ENCODE measurements at places on chromosomes 2 and 18.

DNA sequence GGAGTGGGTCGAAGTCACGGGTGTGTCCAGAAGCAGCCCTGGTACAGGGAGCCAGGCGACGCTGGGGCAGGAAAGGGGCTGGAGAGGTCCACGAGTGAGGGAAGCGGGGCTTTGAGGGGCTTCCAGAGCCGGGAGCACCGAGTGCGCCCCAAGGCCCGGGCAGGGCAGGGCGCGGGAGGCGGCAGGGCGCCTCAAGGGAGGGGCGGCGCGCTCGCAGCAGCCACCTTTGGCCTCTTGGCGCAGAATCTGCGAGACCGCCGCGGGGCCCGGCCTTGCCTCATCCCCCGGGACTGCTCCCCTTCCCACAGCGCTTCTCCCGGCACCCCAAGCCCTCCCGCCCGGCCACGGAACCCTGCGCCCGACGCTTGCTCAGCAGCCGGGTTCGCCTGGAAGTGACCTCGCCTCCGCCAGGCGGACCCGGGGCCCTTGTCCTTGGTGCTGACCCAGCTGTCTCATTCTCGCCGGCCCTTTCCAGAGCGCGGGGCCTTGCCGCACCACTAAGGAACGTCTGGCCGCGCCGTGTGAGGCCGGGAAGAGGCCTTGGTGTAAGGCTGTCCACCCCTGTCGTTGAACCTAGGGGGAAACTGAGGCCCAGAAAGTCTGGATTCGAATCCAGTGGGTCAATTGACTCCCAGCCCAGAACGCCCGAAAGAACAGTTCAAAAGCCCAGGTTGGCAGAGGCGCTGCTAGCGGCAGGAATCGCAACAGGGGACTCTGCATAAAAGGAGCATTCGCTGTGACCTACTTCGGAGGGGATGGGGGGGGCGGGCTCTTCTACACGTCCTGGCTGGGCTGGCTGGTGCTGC is 584 bp upstream of the DNER start:
- no peak for DNase-seq

DNA sequence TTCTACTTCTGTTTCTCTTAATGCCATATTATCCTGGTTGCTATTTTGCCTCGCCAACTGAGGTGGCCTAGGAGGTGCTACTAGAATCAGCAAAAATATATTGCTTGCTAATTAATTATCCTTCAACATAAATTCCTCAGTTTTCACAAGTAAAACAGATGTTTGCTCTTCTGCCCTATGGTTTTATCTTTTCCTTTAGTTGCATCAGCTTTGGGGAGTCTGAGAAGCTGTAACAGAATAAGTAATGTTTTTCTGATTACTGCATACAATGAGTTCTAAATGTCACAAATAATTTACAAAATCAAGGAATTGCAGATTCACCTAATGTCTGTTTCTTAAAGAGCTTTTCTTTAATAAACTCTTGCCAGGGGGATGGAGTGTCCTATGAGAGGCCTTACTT is 36.7 kb downstream of the GULP1 start:
- no peak for DNase-seq

DNA sequence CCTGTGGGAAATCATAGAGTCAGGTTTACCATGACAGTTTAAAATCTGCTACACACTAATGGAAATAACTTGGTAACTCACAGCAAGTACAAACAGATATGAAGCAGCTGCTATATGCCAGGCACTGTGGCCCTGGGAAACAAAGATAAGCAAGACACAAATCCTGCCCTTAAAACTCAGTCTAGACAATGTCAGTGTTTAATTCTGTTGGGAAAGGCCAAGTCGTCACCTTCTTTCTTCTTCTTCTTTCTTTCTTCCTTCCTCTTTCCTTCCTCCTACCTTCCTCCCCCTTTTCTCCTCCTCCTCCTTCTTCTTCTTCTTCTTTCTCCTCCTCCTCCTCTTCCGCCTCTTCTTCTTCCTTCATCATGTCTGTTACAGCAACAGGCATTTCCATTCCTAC is 26.8 kb downstream of the PLEK start:
- no peak for DNase-seq

DNA sequence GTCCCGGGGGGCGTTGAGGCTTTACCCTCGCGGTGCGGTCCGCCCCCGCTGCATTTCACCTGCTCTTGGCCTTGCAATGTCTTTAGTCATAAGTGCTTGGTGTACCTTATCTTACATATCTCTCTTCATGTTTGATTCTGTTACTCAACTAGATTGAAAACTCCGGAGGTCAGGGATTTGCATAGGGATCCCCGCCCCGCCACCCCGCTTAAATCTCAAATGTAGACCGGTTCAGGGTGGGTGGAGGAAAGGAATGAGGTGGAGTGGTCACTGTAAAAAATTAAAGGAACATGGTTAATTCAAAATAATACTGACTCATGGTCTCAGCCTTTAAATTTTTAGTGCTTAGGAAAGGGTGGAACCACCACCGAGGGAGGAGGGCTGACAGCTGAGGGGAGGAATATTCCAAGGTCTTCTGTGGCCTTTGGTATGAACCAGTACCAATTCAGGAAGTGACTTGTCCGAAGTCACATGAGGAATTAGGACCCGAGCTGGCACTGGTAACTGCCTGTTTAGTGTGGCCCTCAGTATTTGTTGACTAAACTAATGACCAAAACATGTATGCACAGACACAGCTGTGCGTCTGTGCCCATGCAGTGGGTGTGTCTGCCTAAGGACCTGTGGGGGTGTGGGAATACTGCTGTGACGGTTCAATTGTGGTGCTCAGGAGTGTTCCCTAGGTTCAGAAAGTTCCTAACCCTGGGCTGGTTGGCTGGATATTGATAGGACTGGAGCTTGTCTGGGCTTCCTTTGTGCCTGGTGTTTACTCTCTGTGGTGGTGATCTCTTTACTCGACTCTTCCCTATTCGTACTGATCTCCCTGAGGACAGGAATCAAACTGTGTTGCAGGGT is 1.0 kb downstream of the PLEKHB2 start:
- no peak for DNase-seq

DNA sequence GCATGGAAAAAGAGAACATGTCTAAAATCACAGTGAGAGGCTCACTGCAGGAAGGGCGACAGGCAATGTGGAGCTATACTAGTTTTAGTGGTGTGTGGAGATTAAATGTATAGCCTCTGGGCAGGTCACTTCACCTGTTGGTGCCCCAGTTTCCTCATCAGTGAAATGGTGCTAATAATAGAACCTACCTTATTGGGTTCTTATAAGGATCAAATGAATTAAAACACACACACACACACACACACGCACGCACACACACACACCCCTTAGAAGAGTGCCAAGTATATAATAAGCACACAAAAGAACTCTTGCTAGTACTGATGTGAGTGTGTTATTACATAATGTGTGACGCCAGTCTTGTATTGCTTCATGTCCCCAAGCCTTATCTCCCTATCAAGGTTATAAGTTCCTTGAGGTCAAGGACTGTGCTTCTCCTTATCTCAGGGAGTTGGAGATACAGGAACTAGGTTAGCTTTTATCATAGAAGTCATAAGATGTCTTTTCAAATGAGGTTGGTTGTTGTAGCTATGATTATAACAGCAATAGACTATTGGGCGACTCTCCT is 98.0 kb upstream of the CXCR4 start:
- no peak for DNase-seq

DNA sequence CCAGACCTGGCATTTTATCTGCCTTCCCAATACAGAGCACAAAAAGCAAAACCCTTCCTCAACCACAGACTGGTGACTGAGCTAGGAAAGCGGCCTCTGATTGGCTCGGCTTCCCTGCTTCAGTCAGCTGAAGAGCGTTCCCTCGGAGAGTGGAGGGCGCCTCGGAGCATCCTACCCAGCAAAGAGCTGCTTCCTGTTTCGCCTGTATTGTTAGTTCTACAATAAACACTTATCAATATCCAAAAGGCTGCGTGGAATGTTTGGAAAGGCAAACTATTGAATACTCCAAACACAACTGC is 125.0 kb downstream of the CACNB4 start:
- DNase-seq: no peak

GRCh38 chr2:171711351-171711750 is 24.1 kb downstream of the DYNC1I2 start:
- DNase-seq: no peak

DNA sequence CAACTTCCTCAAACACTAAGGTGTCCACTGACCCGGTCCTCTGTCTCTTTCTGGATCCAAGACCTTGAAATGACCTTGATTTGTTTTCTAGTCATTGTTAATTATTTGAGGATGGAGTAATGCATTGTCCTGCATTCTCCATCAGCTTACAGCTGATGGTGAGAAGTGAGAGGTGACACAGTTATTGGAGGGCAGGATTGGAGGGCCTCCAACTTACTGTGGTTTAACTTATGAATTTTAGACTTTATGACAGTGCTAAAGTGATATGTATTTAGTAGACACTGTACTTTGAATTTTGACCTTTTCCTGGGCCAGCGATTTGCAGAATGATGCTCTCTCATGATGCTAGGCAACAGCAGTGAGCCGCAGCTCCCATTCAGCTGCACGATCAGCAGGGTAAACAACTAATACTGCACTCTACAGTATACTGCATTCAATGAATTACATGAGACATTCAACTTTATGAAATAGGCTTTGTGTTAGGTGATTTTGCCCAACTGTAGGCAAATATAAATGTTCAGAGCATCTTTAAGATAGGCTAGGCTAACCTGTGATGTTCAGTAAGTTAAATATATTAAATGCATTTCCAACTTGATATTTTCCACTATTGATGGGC is 200.0 kb upstream of the MEX3C start:
- DNase-seq: no peak

GRCh38 chr2:230984393-230985220 is 11.3 kb upstream of the SPATA3 start:
- DNase-seq: no peak

DNA sequence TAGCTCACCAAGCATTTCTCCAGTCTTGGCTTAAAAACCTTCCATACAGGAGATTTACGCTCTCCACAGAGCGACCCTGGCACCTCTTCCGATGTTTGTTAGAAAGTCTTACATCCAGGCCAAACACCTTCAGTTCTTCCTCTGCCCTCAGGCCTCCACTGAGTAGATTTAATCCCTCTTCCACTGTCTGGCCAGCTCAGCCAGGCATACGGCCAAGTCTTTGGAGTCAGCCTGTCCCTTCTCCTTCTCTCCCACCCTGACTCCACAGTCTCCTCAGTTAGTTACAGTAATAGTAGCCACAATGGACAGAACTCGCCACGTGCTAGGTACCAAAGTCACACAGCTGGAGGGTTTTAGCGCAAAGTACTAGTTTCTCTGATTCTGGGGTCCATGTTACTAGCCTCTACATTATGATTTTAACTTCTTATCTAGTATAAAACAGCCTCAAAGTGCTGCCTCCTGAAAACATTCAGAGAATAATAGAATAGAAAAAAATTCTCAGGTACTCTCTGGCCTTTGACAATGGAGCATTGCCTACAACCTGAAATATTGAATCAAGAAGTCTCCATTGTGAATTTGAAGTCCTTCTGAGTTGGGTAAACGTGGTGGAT is 39.5 kb downstream of the THNSL2 start:
- DNase-seq: no peak

Measured in GDM1 (cell line).